ENCODE measurements at places on chromosomes 5 and 9.
A peak's percentile ranks its signal among the peaks of the same experiment; 100 is the strongest.

GRCh38 chr5:109713453-109713852 lies 23.7 kb downstream of the MAN2A1 start:
- no peak for DNase-seq

GRCh38 chr9:123364241-123364824 lies 8.3 kb downstream of the CRB2 start:
- DNase-seq = no peak

GRCh38 chr5:107724642-107725041 lies 53.9 kb upstream of the EFNA5 start:
- DNase-seq = no peak

DNA sequence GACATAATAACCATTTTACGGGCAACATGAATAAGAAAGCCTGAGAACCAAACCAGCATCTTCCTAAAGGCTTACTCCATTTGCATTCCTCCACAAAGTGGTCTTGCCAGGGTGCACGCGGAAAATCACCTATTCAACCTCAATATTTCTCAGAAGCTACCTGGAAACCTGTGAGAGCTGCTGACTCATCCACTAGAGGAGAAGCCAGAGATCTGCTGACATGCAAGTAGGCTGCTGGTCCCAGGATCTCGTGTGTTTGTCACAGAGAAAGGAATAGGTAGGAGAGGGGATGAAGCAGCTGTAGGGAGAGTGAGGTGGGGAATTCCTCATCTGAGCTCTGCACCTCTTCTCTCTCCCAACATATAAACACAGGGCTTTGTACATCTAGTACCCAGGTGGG lies 138.1 kb downstream of the ADAMTS12 start:
- DNase-seq = no peak

DNA sequence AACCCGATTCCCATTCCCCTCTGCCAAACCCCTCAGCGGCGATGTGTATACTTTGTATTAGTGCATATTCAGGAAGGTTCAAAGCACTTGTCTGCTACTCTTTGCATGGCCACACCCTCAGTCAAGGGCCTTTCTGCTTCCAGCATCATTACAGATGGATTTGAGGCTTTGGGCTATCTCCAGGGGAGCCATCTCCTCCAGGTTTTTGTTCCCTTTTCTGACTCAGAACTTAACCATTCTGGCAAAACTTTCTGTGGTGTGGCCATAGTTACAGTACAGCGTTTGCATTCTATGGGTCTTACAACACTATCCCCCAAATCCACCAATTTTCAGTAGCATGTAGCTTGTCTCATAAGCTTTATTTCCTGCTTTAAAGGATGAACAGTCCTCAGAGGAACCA lies 36.0 kb upstream of the SVEP1 start:
- DNase-seq = no peak

DNA sequence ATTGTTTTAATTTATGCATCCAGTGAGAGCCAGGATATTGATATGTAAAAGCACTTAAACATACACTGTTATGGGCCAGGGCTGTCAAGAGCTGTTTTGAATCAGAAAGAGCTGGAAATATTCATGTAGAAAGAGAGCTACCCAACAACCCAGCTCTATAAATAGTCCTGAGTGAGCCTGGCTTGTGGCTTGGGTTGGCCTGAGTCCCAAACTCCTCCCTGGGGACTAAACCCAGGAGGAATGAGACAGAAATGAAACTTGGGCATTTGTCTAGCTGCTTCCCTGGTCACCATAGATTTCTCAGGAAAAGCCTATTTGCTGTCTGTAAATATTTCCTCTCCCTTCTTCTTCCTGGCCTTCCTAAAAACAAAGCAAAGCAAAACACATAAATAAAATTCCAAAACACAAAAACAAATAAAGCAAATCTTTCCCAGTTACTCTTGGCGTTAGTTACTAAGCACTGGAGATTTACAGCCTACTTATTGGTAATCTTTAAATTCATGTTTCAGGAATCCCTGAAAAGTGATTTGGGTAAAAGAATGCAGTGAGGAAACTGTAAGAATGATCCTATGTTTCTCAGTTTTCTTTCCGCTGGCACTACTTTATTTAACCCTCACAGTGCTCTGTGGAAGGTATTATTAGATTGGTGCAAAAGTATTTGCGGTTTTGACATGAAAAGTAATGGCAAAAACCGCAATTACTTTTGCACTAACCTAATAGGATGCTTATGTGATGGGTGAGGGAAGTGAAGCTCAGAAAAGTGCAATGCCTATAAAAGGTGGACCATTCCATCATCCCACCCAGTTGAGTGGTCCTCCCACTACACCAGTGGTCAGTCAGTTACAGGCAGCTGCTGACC lies 111.8 kb downstream of the CARTPT start:
- DNase-seq = no peak

DNA sequence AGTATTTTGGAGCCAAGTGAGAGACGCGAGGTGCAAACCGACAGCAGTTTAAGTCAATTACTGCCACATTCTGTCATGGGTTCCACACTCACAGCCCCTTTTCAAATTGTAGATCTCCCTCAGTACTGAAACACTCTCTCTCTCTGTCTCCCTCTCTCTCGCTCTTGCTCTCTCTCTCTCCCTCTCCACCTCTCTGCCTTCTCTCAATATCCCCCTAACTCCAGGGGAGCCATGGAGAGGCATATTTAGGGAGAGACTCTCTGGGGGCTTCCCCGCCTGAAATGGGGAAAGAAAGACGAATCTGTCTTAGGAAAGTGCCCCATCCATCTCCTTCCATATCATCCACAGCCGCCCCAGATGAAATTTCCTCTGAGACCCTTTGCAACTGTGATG lies 1.6 kb downstream of the BRINP1 start:
- no peak for DNase-seq

- no peak for DNase-seq
Measured at GRCh38 chr9:70195456-70195855, 63.3 kb upstream of the SMC5 start.

GRCh38 chr9:135612981-135613910 lies 26.1 kb downstream of the GLT6D1 start:
- no peak for DNase-seq

- DNase-seq = no peak
Measured at GRCh38 chr5:14406554-14406849, 175.1 kb upstream of the OTULINL start.

GRCh38 chr9:72173080-72173479 lies 23.8 kb downstream of the GDA start:
- DNase-seq = no peak

DNA sequence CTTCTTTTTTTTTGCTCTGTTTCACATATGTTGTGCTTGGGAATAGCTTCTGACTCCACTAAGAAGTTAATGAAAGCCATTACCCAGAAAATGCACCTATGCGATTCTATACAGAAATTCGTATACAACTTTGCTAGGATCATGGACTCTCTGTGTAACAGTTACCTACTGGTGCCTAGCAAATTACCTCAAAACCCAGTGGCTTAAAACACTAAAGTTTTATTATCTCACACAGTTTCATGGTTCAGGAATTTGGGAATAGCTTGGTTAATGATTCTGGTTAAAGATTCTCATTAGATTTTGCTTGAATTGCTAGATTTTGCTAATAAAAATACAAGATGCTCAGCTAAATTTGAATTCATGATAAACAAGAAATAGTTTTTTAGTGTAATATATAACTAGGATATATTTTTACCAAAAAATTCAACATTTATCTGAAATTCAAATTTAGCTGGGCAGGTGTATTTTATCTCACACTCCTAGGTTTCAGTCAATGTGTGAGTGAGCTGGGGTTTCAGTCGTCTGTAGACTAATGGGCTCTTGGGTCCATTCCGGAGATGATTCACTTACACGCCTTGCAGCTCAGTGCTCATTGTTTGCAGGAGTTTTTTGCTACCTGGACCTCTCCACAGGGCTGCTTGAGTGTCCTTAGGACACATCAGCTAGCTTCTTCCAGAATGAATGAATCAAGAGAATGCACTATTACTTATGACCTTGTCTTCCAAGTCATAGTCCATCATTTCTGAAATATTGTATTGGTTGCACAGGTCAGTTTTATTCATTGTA lies 75.1 kb downstream of the MROH2B start:
- DNase-seq = no peak

DNA sequence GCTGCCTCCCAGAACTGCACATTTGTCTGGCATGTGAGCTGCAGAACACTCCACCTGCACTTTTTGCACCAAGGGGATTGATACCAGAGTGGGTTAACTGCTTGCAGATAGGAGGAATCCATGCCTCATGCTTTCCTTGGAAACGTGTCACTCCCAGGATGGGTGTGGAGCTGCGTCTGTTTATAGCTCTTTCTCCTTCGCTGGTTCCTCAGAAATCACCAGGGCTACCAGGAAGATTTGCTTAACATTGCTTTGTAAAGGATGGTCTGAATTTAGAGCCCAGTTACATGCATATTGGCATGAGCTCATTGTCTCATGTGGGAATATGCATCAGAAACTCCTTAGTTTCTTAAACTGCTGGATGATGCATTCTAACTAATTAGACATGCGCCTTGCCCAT lies 234.6 kb downstream of the GADD45G start:
- DNase-seq = no peak

DNA sequence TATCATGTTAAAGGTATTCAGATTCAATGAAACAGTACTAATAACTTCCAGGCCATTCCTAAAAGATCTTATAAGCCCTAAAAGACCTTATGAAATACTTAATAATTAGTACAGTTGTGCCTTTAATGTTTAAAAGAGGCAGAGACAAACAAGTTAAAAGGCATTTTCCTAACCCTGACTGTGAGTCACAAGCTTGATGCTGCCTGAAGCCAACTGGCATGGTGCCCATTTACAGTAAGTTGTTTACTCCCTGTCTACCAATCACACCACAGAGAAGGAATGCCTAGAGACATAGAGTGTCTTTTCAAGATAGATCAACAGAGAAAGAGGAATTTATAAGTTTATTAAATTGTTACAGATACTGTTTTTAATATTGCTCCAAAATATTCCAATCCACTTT lies 47.8 kb downstream of the NR3C1 start:
- DNase-seq = no peak

GRCh38 chr9:121700165-121700831 lies 48.9 kb downstream of the DAB2IP start:
- DNase-seq = no peak

DNA sequence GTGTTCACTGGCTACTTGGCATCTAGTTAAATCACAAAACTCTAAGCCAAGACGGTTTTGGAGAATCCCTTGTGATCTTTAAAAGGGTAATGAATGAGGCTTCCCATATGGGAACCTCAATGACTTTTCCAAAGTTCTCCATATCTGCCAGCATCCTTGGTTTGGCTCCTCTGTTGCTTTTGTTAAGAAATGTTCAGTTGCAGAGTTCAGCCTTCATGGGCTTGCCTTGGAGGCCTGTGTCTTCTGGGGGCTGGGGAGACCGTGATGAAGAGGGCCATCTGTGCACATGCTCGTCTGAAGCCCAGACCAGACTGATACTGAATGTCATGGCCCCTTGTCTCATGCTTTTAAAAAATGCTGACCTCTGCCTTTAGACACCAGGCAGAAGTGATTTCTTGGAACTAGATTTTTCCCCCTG lies 84.3 kb downstream of the RAI14 start:
- DNase-seq = no peak

GRCh38 chr9:126261584-126262356 lies 64.9 kb upstream of the MVB12B start:
- no peak for DNase-seq

DNA sequence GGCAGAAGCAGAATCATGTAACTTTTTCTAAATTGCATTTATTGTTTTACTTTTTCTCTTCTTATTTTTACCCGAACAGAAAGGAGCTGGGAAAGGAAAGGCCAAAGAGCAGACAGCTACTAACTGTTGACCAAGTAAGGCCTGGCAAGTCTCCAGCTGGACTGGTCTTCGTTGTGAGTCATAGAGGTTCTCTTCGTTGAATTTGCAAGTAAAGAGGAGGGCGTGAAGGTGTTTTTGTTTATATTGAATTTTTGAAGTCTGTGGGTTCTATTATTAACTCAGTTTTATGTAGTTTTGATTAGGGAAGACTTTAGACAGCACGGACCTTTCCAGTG lies 416.5 kb upstream of the CCNH start:
- DNase-seq = no peak

GRCh38 chr9:126720036-126720435 lies 84.8 kb upstream of the ZBTB43 start:
- no peak for DNase-seq

DNA sequence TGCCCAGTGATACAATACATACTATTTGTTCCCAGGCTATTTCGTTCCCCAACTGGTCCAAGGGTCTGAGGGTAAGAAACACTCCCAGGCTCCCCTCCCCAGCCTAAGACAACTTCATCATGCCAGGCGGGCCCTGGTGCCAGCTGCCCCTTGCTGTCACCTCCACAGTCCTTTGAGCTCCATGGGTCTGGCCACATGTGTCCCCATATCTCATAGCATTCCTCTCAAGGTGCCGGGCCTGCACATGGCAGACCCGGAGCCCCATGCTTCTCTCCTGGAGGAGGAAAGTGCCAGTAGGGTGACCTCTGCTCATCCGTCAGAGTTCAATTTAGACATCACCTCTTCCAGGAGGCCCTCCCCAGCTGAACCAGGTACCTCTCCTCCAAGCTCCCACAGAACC lies 120.5 kb downstream of the C5orf15 start:
- no peak for DNase-seq

- DNase-seq = no peak
Measured at GRCh38 chr5:75473463-75473862, 38.0 kb downstream of the CERT1 start.

DNA sequence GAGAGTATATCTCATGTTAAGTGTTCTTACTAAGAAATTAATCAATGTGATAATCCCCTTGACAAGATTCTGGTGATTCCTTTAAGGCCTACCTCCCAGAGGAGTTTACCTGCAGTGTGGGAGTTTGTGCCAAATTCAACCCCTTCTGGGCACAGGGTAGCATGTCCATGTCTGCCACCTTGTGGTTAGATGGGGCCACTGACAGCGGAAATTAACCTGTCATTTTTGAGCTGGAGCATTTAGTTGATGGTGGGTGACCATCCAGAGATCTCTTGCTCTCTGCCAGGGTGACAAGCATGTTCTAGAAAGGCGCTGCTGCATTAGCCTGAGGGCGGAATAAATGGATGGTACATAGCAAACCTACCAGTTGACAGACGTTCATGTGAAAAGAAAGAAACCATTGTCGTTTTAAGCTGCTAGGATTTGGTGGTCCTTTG lies 132.2 kb downstream of the FBXO4 start:
- DNase-seq = peak; percentile 25

DNA sequence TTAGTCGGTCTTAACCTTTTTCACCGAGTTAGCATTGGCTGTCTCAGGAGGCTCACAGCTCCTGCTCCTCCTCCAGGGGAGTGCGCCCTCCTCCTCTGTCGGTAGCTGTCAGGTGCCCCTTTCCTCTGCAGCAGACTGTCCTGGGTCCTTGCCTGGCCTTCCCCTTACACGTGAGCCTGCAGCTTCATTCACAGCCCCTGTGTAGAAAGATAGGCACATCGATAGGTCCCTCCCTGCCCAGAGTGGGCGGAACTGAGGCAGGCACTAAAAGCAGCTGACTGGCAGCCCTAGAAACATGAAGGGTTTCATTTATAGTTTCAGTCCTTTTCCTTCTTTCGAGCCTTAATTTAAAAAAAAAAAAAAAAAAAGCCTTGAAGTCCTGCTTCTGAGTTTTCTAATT lies 17.2 kb downstream of the TENT4A start:
- no peak for DNase-seq
